K562 (cell line): ENCODE measurements at places on chromosomes 6 and 20. TPM values are rescaled to one million over a fixed set of nuclear protein-coding genes. Genes with fewer than 3 reads are reported as not detected.

DNA sequence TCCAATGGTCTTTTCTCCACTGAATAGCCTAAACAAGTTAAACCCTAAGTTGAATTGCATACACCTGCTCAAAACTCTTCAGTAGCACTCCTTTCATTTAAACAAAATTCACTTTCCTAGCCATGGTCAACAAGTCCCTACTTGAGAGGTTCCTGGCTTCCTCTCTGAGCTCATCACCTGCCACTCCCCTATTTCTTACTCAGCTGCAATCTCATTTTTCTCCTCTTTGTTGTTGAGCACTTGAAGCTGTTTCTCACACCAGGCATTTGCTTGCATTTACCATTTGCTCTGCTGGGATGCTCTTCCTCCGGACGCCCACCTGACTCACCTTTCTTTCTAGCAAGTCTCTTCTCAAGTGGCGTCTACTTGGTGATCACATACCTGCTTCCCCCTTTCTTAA is 38.5 kb downstream of the EDN1 start:
- no peak overlapping the region for H3K27ac ChIP-seq
- H3K27me3 ChIP-seq, result no peaks in the 10 kb centered on the region; the same call in 1 of the 2 replicates
- H3K36me3 ChIP-seq, result no peaks in the 10 kb centered on the region
- H3K4me1 ChIP-seq, result no peaks in the 10 kb centered on the region
- H3K4me3 ChIP-seq, result no peak overlapping the region

DNA sequence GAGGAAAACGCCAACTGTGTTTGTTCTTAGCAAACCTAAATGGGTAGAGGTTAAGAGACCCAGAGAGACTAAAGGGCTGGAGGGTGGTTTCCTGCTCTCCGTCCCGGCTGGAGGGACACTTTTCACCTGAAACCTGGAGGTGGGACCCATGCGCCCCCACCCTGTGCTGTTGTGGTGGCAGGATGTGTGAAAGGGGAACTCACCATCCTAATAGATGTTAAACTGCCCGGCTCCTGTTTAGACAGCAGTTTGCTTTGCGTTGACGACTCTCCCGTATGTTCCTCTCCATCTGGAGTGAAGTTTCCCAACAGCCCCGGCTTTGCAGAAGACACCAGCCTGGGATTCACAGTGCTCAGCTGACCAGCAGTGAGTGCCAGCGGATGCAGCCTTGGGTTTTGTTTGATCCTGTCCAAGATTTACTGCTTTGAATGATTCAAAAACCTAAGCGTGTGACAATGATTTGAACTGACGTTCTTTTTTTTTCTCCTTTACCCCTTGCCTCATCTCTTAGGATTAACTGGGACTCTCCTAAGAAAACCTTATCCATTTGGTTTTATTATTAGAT is 66.0 kb downstream of the CDH4 start:
- no peak overlapping the region for H3K4me3 ChIP-seq
- H3K4me1 ChIP-seq, result no peaks in the 10 kb centered on the region
- no peak overlapping the region for H3K27ac ChIP-seq

RFX6 gene
- polyA plus RNA-seq, result not detected in 2 replicates

DNA sequence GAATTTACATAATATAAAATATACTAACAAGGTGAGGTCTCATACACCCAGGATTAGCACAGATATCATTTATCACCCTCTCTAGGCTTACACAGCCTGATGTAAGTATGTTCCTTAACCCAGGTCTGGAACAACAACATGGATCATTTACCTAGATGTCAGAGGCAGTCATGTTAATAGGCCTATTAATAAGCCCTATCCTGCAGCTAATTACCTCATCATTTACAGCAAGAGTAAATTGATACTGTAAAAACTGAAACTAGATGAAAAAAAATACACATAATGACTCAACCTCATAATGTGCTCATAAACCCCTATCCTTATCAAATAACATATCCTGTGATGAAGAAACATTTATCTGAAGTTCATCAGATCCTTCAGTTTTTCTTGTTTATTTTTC is 334.3 kb upstream of the MANEA start:
- no peak overlapping the region for H3K4me3 ChIP-seq
- H3K27me3 ChIP-seq, result no peaks in the 10 kb centered on the region
- no peak overlapping the region for H3K27ac ChIP-seq
- H3K36me3 ChIP-seq, result no peaks in the 10 kb centered on the region
- no peaks in the 10 kb centered on the region for H3K4me1 ChIP-seq

- peaks cover 27% of the 10 kb centered on the region for H3K4me1 ChIP-seq
- no peak within 1 kb of the TSS for H3K4me3 ChIP-seq
- peak; percentile 81 for DNase-seq
Measured at GRCh38 chr20:45306431-45306982, at the start of gene RBPJL. RBPJL (plus strand) TSS chr20:45306840; CDS start chr20:45306923, 83 bp downstream.

CRISP2 gene
- not detected in 2 replicates for polyA plus RNA-seq

- no peak overlapping the region for H3K4me3 ChIP-seq
- H3K36me3 ChIP-seq, result no peaks in the 10 kb centered on the region
Measured at GRCh38 chr6:4281341-4282293, 146.2 kb upstream of the ECI2 start.

DNA sequence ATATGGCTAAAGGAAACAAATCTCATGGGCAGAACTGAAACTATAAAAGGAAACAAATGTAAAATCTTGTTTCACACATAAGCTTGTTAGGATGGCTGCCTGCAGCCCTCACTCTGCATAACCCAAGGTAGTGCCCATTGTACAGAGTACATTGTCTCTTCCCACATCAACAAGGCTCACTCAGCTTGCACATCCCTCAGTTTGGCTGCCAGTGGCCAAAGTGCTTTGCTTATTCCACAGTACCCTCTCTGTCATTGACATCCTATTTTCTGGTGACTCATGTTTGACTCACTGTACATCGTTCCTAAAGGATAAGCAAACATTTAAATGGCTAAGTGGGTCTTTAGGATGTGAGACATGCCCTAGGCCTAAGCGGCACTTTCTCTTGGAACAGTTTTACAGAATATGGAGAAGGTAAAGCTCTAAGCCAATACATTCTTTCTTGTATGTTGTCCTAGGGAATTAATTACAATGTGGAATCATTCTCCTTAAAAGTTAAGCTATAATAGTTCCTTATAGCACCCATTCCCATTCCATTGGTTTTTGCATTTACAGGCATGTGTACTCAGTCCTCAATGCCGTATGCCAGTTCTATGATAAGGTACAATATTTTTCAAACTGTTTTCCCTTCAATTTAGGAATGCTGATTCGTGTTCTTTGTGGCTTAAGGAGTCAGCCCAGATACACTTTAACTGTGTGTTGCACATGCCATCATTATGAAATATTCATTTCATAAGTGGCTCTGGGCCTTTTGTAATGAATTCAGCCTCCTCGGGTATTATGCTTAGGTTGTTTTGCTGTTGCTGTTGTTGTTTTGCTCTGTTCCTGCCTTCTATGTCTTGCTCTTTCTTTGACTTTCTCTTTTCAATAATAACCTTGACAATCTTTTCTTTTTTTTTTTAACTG is 5.5 kb downstream of the ANKEF1 start:
- H3K27ac ChIP-seq, result no peak overlapping the region
- no peaks in the 10 kb centered on the region for H3K36me3 ChIP-seq
- no peaks in the 10 kb centered on the region for H3K4me1 ChIP-seq
- H3K27me3 ChIP-seq, result no peaks in the 10 kb centered on the region

DNA sequence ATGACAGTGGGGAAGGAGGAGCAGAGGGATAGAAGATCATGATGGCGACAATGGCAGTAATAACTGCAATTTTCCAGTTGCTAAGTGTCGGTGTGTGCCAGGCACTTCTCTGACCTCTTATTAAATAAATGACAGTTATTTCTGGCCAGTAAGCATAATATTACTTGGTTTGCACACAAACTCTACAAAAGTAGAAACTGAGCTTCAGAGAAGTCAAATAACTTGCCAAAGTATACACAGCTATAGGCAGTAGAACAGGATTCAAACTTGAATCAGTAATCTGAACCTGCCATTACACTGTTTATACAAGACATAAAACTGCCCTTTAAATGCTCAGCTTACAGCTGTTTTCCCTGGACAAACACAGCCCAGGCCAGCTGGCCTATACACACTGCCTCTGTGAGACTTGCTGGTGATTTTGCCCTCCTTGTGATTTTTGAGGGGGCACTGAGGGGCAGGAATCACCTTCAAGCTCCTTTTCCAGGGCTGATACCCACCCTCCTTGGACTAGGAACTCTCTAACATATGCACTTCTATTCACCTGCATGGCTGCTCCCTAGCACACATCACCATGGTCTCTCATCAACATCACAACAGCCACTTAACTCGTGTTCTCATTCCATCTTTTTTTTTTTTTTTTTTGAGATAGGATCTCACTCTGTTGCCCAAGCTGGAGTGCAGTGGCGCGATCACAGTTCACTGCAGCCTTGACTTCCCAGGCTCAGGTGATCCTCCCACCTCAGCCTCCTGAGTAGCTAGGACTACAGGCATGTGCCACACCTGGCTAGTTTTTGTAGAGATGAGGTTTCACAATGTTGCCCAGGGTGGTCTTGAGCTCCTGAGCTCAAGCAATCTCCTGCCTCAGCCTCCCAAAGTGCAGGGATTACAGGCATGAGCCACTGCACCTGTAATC is 63.6 kb downstream of the SLC23A2 start:
- no peaks in the 10 kb centered on the region for H3K36me3 ChIP-seq
- H3K27ac ChIP-seq, result no peak overlapping the region
- no peaks in the 10 kb centered on the region for H3K4me1 ChIP-seq
- no peak for DNase-seq
- H3K27me3 ChIP-seq, result no peaks in the 10 kb centered on the region
- no peak overlapping the region for H3K4me3 ChIP-seq

GRCh38 chr6:153790876-153791473 is 248.1 kb upstream of the OPRM1 start:
- H3K4me1 ChIP-seq, result no peaks in the 10 kb centered on the region
- H3K36me3 ChIP-seq, result no peaks in the 10 kb centered on the region
- H3K4me3 ChIP-seq, result no peak overlapping the region
- no peaks in the 10 kb centered on the region for H3K27me3 ChIP-seq
- H3K27ac ChIP-seq, result no peak overlapping the region

GRCh38 chr6:125983246-125983945 is 2.9 kb upstream of the TRMT11 start:
- 0 out of 3 replicates have a peak, but pooled peaks cover 1% of the 10 kb centered on the region for H3K36me3 ChIP-seq
- H3K4me1 ChIP-seq, result peaks cover 6% of the 10 kb centered on the region; the same call in 1 of the 2 replicates
- H3K27me3 ChIP-seq, result no peaks in the 10 kb centered on the region
- DNase-seq, result no peak

DNA sequence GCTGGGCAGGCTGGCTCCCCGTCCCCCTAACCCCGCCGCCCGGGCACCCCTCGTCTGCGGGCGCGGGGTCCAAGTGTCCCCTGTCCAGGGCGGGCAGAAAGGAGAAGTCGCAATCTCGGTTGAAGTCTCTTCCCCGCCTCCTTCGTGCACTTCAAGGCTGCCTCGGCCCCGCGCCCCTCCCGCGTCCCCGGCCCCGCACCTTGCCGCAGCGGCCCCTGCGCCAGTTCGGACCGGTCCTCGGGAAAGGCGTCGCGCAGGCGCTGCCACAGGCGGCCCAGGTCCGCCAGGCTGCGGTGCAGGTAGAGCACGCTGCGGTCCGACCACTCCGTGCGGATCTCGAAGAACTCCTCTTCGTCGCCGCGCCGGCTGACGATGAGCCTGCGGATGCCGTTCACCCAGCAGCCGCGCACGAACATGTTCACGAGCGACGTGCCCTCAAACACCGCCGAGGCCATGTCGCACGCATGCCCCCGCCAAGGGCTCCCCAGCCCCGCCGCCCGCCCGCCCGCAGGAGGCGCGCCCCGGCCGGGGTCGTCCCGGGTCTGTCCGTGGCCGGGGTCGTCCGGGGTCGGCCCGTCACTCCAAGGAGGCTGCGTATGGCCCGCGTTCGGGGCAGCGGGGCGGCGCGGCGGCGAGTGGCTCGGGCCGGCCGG is at the start of gene PXDC1:
TSS of gene PXDC1 (minus strand) at position 637 of the 653 bp plus-strand sequence. CDS start at position 455, 182 bp downstream.
- no peak for DNase-seq
- H3K4me1 ChIP-seq, result peaks cover 26% of the 10 kb centered on the region
- peaks cover 66% of the 10 kb centered on the region for H3K27me3 ChIP-seq
- no peaks in the 10 kb centered on the region for H3K36me3 ChIP-seq

MAPK13 gene
- polyA plus RNA-seq, result 1.00 and 2.3 TPM in 2 replicates

CGA gene
- polyA plus RNA-seq, result not detected in 2 replicates

FITM2 gene
- 2.0 and 2.2 TPM in 2 replicates for polyA plus RNA-seq
